ENCODE measurements at places on chromosomes 6 and 20.

- no peak for DNase-seq
Measured at GRCh38 chr6:109296971-109297372, 85.3 kb downstream of the CD164 start.

DNA sequence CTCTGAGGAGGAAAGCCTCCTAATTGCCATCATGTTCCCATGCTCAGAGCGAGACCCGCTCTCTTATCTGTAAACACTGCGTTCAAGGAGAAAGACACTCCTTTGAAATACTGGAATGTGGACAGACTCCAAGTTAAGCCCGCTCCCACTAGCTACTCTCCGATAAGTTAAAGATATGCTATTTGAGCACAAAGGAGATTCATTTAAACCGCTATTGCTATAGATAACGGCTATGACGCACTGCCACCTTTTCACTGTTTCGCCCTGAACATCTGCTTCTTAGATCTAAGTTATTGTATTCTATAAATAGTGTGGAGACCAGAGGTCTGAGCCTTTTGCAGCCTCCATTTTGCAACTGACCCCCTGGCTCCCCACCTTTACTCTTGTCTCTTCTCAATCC lies 82.3 kb downstream of the GPX5 start:
- no peak for DNase-seq

GRCh38 chr6:111997853-111998208 lies 56.1 kb upstream of the CCN6 start:
- no peak for DNase-seq

DNA sequence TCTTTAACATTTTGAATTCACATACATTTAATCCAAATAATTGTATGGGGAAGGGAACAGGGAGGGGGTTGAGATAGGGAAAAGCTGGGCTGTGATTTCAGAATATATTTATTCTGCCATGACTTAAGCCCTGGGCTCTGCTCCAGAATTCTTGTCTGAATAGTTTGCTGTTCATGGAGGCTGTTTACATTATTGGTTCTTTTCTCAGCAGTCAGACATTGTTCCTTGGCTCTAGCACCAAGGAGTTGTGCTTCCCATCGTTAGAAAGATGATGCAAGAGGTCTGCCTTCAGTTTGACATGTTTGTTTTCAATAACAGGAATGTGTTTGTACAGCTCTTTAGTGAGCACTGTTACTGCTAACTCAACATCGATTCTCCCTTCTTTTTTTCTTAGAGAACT lies 198.8 kb upstream of the CDYL start:
- DNase-seq = peak; percentile 32

DNA sequence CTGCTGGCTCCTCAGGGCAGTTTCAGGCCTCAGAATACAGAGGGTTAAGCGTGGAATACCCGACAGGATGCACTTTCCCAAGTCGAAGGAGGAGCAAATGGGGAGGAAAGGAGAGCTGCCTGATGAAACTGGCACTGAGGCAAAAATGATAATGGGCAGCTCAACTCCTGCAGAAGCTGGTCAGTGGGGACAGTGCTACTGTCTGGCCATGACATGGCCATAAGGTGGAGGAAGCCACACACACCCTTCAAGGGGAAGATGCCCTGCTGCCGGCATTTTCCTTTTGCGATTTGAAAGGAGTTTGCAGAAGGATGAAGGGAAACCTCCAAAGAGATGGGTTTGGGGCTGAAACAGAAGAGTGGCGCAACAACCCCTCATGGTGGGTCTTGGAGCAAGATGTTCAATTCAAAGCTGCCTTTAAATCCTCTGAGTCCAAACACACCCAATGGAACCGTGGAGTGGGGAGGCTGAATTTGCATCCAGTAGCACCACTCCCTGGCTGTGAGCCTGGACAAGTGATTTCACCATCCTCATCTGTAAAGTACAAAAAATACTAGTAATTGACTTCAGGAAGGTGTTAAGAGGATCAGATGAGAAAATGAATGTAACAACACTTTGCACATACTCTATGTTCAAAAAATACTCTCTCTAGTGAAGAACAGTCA lies 3.2 kb downstream of the ADIG start:
- no peak for DNase-seq

DNA sequence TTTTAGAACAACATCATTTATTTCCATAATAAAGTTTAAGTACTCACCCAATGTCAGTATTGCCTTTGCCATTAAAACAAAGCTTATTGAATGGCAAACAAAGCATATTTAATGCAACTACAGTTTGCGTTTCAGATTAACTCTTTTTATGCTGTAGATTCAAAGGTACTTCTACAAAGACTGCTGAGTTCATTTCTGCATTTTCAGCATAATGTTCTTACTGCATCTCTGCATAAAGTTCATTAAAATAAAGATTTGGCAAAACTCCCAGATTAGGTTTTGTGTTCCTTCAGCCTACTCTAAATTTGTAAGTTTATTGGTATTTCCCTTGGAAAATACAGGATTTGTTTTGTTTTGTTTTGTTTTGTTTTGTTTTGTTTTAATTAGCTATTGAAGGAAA lies 359.4 kb downstream of the ADGRB3 start:
- no peak for DNase-seq

GRCh38 chr20:17747431-17747846 lies 47.7 kb downstream of the BANF2 start:
- peak; percentile 71 for DNase-seq

DNA sequence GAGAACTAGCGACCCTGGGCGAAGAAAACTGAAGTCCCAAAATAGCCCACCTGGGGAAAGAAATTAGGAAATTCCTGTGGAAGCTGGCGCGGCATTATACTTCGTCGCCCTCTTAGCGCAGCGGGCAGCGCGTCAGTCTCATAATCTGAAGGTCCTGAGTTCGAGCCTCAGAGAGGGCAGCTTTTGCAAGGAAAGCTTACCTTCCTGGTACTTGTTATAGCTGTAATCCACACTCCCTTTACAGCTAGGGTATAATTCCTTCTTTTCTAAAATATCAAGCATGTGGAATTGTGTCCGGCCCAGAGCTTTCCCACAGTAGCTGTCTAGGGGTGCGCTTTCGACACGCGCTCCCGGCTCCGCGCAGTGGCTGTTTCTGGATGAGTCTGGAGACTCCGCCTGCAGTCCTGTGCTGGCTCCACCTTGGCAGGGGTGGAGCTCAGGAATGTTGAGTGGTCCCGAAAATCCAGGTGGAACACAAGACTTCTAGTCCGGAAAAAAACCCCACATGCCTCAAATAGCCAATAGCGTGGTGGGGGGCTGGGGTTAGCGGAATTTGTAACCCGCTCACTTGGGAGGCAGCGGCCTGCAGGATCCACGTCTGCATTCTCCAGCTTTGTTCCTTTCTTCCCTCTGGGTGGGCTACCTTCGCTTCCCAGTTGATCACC lies 83.7 kb upstream of the ZNF322 start:
- DNase-seq = no peak

DNA sequence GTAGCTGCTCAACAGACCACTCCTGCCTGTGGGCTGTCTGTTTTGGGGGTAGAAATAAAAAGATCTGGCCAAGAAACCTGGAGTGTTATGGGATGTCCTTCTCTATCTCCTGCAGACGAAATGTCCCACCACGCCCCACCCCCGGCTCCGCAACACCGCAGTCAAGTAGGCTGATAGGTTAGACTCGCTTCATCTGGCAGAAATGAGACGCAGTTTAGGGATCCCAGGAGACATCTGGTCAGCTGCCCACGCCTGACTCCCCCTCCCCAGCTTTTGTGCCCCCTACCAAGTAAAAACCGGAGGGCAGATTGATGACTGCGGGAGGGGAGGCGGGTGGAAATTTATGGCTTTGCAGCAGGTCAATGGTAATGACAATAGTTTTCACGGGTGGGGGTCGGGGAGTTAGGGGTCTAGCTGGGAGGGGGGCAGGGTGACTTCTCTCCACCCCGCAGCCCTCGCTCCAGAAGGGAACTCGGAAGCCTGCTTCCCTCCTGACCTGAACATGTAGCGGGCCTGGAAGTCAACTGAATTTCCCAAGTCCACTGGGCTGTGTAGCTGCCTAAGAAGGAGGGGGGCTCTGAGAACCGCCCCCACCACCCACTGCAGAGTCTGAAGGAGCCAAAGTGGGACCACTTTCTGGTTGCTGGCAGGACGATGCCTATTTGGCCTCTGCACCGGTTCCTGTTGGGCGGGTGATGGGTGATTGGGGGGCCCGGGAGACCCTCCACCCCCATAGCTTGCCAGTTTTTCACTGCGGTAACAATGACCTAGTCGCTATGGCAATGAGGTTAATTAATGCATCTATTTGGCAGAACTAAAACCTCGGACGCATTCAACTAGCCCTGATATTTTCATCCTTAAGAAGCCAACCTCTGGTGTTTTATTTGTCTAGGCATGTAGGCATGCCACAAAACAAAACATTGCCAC lies 25.7 kb downstream of the PMEPA1 start:
- no peak for DNase-seq

GRCh38 chr20:19120569-19120968 lies 91.9 kb upstream of the SLC24A3 start:
- no peak for DNase-seq

DNA sequence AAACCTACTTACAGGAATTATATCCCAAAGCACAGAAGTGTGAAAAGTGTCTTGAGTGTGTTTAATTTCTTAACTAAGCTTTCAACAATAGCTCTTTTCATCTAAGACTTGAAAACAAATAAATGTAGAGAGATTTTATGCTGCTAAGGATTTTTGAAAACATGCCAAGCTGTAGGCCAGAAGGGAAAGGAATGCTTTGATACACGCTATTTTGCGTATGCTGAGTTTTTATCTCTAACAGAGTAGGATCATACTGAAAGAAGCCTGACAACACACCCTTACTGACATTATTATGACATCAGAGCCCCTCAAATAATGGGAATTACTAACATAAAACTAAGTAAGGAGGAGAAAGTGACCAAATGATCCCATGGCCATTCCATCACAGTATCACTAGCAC lies 265.5 kb downstream of the KHDC1L start:
- DNase-seq = no peak

DNA sequence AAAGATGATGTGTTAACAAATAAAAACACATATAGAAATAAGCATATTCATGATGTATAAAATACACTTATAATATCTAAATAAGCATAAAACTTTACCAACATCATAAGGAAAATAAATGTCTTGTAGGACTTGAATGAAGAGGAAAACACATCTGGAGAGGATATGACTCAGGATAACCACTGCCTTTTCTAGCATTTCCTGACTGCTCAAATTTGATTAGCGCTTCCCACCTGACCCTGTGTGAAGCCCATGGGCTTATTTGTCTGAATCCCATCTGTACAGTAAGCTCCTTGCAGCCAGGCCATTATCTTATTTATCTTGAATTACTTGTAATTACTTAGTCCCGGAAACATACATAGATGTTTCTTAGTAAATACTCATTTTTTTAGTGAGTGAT lies 608.6 kb downstream of the COL12A1 start:
- DNase-seq = no peak

DNA sequence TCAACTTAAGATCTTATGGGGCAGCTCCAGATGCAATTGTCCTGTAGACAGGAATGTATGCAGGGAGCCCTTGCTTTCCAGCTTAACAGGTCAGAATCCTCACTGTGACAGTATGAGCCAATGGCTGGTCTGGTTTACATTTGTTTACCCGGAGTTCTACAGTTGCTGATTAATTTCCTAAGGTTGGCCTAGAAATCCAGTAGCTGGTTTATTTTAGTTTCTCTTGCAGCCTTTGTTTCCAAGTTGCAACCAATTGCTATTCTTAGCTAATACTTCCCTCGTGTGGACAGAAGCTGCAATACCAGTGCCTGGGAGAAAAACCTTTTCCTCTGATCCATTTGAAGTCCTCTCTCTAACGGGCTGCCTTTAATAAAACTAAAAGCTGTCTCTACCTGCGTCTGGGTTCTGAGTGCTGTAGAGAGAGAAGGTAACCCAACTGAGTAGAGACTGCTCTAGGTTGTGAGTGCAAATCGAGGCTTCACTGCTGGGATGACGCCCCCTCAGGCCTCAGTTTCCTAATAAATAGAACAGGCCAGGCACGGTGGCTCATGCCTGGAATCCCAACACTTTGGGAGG lies 45.9 kb downstream of the ZNF217 start:
- DNase-seq = peak; percentile 88

- DNase-seq = no peak
Measured at GRCh38 chr6:5098501-5099270, 13.5 kb downstream of the PPP1R3G start.
